ENCODE measurements at places on chromosomes 12 and 14. TPM values are rescaled to one million over a fixed set of nuclear protein-coding genes. Genes with fewer than 3 reads are reported as not detected.

Gene GPX2
- not detected for total RNA-seq

Gene GARIN6
- total RNA-seq = not detected

Gene ING4
- total RNA-seq = 31.1 TPM

Gene TAS2R50
- total RNA-seq = 1.2 TPM

Gene VWF
- 467 TPM for total RNA-seq

Gene LUM
- not detected for total RNA-seq

Gene ISCA2
- total RNA-seq = 14.2 TPM

Gene ALX1
- not detected for total RNA-seq

Gene PRIMA1
- total RNA-seq = not detected

Measured in dermis microvascular lymphatic vessel endothelial cell (primary cell).